ENCODE measurements at places on chromosomes 3 and 15. TPM values are rescaled to one million over a fixed set of nuclear protein-coding genes. Genes with fewer than 3 reads are reported as not detected.

MST1R gene
- total RNA-seq, result 0.49 TPM

GHSR gene
- not detected for total RNA-seq

ATP10A gene
- total RNA-seq, result 0.74 TPM

ASB14 gene
- not detected for total RNA-seq

IL16 gene
- total RNA-seq, result 1.2 TPM

ADAMTS7 gene
- total RNA-seq, result 10.6 TPM

All from temporal lobe (tissue), 4 donors.